ENCODE measurements at places on chromosomes 5 and 9.

DNA sequence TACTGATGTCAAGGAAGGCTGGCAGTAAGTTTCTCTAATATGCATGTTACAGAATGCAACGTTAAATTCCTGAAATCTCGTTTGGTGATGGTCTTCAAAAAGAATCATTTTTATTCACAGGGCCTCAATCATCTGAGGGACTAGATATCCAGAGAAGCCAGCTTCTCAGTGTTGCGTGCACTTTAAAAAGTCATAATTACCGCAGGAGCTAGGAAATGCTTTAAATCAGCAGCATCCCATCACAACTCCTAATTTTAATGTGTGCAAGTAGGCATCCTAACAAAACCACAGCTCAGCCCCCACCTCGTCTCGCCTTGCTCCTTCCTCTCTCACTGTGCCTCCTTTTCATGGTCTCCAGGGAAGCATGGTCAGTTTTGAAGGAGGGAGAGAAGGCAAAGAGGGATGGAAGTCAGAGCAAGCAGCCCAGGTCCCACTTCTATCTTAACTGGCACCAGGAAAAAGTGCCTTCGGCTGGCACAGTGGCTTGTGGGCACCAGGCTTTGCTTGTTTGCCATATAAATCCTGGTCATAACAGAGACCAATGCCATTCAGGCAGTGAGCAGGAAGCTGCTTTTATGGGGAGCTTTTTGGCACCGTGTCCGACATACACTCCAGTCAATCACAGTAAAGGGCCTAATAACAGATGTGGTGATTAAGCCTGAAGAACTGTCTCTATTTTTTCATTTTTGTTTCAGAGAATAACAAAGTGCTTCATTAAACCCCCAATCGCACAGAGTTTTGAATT lies 21.4 kb downstream of the MEGF10 start:
- H3K27me3 ChIP-seq: peaks cover 21% of the 10 kb centered on the region
- no peaks in the 10 kb centered on the region for H3K4me1 ChIP-seq
- no peak for DNase-seq
- H3K4me3 ChIP-seq: no peak overlapping the region

DNA sequence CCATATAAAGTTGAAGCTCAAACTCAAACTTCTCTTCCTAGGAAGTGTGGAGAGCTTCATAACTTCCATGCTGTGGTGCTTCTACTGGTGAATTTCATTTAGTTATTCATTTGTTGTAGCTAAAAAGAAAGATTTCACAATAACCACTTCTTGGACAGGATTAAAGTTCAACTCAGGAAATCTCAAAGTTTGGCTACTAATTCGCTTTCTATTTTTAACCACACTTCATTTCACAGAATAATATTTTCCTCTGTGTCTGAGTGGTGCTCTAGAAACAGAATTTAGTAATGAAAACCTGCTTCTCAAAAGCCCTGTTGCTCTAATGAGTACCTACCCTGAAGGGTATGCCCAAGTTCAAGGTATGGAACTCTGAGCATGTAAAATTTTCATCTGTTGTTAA lies 73.9 kb downstream of the ACTBL2 start:
- H3K4me3 ChIP-seq: no peak overlapping the region
- no peaks in the 10 kb centered on the region for H3K36me3 ChIP-seq
- no peaks in the 10 kb centered on the region for H3K27me3 ChIP-seq
- no peak for DNase-seq
- H3K27ac ChIP-seq: no peak overlapping the region
- H3K4me1 ChIP-seq: no peaks in the 10 kb centered on the region

GRCh38 chr5:108798513-108799265 lies 51.0 kb downstream of the FER start:
- H3K36me3 ChIP-seq: peaks cover 18% of the 10 kb centered on the region
- DNase-seq: no peak
- H3K4me1 ChIP-seq: peaks cover 51% of the 10 kb centered on the region
- H3K27ac ChIP-seq: peak overlapping the region; percentile 91
- no peaks in the 10 kb centered on the region for H3K27me3 ChIP-seq
- no peak overlapping the region for H3K4me3 ChIP-seq

- no peak overlapping the region for H3K27ac ChIP-seq
- no peaks in the 10 kb centered on the region for H3K36me3 ChIP-seq
- peaks cover 11% of the 10 kb centered on the region for H3K4me1 ChIP-seq
- H3K4me3 ChIP-seq: no peak overlapping the region
Measured at GRCh38 chr9:77892171-77892570, 139.4 kb downstream of the GNAQ start.

DNA sequence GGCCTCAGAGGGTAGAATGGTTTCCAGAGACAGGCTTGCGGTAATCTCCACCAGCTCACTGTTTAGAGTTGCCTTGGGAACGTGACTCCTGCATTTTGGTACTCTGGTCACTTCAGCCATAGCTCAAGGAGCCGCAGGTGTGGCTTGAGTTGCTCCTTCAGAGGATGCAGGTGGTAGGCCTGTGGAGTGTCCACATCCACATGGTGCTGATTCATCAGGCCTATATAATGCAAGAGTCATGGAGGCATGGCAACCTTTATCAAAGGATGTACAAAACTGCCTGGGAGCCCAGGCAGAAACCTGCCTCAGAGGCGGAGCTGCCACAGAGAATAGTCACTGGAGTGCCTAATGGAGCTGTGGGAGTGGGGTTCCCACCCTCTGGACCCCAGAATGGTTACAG lies 114.2 kb downstream of the ANXA1 start:
- no peaks in the 10 kb centered on the region for H3K27me3 ChIP-seq
- H3K4me3 ChIP-seq: no peak overlapping the region

DNA sequence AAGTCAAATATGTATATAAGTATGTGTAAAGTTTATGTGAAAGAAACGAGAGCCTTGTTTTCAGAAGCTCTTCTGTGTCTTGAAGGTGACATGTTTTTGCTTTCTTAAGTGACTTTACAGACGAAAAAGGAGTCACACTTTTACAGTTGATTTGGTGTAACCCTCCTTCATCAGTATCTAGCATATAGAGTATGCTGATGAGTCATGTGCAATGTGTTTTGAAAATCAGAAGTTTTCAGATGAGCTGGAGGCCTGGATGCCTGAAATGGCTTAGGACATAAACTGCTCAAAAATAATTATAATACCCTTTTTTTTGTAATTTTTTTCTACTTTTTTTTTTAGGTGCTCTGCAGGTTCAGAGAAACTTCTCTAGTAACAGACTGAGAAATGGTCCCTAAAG lies 209.5 kb downstream of the CD180 start:
- H3K36me3 ChIP-seq: no peaks in the 10 kb centered on the region
- H3K4me3 ChIP-seq: no peak overlapping the region
- no peak overlapping the region for H3K27ac ChIP-seq
- DNase-seq: no peak

GRCh38 chr9:133227242-133227860 lies 18.3 kb upstream of the OBP2B start:
- H3K27ac ChIP-seq: no peak overlapping the region
- H3K27me3 ChIP-seq: no peaks in the 10 kb centered on the region
- no peaks in the 10 kb centered on the region for H3K4me1 ChIP-seq
- no peak overlapping the region for H3K4me3 ChIP-seq

DNA sequence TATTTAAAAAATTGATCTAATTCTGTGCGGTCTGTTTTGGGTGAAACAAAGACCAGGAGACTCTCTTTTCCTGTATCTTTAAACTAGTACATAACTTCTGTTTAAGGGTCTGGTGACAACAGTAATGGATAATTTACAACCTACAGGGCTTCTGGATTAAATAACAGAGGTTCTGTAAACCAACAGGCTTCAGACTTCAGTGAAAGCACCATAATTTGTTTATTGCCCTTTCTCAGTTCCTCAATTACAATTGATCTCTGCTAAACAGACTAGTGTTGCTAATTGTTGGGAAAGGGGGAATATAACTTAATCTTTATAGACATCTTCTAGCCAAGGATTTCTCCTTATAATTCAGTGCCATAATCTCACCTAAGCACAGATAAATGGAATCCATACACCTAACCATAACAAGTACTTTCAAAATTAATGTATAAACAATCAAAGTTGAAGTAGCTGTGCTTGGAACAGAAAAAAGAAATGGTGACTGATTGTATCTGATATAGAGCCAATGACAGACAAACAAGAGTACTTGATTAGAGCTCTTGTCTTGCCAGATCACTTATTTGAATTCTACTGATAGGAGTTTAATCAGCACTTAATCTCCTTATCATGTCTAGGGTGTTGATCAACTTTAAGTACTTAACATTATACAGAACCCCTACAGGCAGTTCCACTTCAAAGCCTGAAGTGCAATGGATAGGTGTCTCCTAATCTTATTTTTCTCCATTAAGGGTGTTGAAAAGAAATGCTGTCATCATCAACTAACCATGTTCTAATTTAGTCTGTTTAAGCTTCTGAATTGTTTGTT lies 536.0 kb downstream of the NR2F1-AS1 start:
- no peak for DNase-seq
- H3K4me3 ChIP-seq: no peak overlapping the region
- no peaks in the 10 kb centered on the region for H3K4me1 ChIP-seq
- H3K27ac ChIP-seq: no peak overlapping the region
- H3K27me3 ChIP-seq: no peaks in the 10 kb centered on the region
- H3K36me3 ChIP-seq: no peaks in the 10 kb centered on the region

GRCh38 chr5:150209099-150209635 lies 19.3 kb downstream of the SLC6A7 start:
- no peaks in the 10 kb centered on the region for H3K27me3 ChIP-seq
- H3K27ac ChIP-seq: peak overlapping the region; percentile 47
- DNase-seq: no peak
- no peaks in the 10 kb centered on the region for H3K36me3 ChIP-seq

- H3K27ac ChIP-seq: no peak overlapping the region
- DNase-seq: no peak
- H3K4me1 ChIP-seq: peaks cover 3% of the 10 kb centered on the region
- H3K36me3 ChIP-seq: no peaks in the 10 kb centered on the region
- no peaks in the 10 kb centered on the region for H3K27me3 ChIP-seq
- no peak overlapping the region for H3K4me3 ChIP-seq
Measured at GRCh38 chr9:121824651-121825030, 173.2 kb downstream of the DAB2IP start.

- no peaks in the 10 kb centered on the region for H3K4me1 ChIP-seq
- H3K27ac ChIP-seq: no peak overlapping the region
- no peak overlapping the region for H3K4me3 ChIP-seq
- H3K27me3 ChIP-seq: no peaks in the 10 kb centered on the region
- no peak for DNase-seq
- peaks cover 39% of the 10 kb centered on the region for H3K36me3 ChIP-seq
Measured at GRCh38 chr5:96904054-96904931, 28.0 kb downstream of the ERAP2 start.

DNA sequence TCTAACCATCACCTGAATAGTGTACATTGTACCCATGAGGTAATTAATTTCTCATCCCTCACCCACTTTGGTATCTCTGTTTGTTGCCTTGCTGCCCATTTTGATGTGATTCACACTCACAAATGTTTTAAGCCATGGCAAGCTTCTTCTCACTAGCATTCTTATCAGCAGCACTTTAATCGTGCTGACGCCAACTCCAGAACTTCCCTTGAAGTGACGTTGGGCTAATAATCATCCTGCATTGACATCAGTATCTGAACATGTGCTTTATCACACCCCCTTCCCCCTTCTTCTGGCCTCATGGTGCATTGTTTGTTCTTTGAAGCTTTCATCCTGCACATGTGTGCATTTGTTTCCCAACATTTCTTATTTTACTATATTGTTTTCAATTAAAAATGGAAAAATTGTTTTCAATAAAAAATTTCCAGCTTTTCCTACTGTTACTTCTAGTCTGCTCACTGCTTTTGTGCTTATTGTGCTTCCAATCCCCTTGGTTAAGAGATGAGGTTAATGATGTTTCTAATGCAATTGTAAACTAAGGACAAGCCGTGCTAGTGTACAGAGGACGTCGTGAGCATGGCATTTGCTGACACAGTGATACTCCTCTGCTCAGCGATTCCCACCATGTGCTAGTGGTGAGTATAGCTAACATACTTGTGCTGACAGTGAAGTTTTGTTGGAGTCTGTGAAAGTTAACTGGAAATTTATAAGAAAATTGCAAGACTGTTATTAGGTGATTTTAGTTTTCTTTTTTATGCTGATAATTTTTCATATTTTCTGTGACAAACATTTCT lies 238.5 kb downstream of the KDM4C start:
- no peak for DNase-seq
- H3K27ac ChIP-seq: no peak overlapping the region
- no peaks in the 10 kb centered on the region for H3K36me3 ChIP-seq
- no peak overlapping the region for H3K4me3 ChIP-seq

DNA sequence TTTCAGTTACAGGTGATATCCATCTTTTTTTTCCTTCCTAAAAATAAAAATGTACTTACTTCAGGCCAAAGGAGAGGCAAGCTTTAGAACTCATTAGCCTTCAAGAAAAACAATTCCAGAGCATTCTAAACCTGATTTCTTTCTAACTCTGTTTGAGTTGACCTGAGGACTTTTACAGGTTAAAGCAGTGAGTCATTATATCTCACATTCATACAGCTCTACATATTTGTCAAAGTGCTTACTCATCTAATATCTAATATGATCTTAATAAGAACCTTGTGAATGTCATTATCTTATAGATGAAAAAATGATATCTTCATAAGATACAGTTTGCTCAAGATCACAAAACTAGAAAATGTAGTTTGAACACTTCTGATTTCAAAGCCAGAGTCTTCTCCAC lies 149.2 kb upstream of the CDKN2B start:
- H3K36me3 ChIP-seq: no peaks in the 10 kb centered on the region
- no peak overlapping the region for H3K4me3 ChIP-seq

DNA sequence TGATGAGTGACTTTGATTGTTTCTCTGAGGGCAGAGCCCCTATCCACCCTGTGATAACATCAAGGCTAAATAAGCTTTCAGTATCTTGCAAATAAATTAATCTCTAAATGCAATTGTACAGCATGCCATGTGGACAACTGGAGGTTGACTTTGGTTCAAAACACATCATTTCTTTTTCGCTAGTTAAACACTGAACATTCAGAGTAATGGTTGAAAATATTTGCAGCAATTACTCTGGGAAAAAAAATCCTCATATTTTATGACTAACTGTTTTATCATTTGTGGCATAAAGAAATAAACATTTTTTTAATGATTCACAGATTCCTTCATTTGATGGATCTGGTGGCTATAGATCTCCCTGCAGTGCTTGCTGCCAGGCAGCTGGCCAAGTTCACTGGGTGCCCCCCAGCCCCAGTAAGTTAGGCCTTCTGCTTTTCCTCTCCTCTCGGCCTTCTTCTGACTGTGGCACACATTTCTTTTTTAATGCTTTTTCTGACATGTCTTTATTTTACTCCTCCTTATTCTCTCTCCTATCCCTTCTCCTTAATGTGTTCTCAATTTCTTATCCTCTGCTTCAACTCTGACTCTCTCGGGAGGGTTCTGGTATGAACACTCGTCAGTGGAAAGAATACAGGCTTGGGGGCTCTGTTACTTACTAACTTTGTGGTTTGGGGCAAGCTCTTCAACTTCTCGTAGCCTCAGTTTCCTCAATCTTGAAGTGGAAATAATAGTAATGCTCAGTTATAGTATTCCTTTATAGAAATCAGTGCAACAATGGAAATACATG lies 69.6 kb downstream of the ADAMTSL1 start:
- no peaks in the 10 kb centered on the region for H3K27me3 ChIP-seq
- H3K36me3 ChIP-seq: no peaks in the 10 kb centered on the region
- peak overlapping the region; percentile 67 for H3K27ac ChIP-seq
- no peak for DNase-seq
- H3K4me3 ChIP-seq: no peak overlapping the region
- H3K4me1 ChIP-seq: peaks cover 21% of the 10 kb centered on the region
